ENCODE measurements at places on chromosomes 4 and X.

GRCh38 chrX:17072301-17072700 lies 125.8 kb downstream of the REPS2 start:
- no peak for DNase-seq

- DNase-seq = no peak
Measured at GRCh38 chr4:120557372-120557771, 365.2 kb downstream of the PRDM5 start.

DNA sequence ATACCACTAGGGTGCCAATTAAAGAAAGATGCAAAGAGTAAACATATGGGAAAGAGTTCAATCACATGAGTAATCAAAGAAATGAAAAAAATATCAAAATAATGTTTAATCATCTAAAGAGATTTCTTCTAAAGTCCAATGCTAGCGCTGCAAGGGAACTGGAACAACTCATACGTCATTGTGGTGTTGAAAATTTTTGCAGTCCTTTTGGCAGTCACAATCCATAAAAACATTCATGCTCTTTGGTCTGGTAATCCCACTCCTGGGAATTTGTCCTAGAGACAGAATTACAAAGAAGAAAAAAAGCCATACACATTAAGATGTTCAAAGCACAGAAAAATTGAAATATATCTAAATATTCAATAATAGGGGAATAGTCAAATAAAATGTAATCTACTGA lies 4.6 kb downstream of the P2RY4 start:
- DNase-seq = no peak

DNA sequence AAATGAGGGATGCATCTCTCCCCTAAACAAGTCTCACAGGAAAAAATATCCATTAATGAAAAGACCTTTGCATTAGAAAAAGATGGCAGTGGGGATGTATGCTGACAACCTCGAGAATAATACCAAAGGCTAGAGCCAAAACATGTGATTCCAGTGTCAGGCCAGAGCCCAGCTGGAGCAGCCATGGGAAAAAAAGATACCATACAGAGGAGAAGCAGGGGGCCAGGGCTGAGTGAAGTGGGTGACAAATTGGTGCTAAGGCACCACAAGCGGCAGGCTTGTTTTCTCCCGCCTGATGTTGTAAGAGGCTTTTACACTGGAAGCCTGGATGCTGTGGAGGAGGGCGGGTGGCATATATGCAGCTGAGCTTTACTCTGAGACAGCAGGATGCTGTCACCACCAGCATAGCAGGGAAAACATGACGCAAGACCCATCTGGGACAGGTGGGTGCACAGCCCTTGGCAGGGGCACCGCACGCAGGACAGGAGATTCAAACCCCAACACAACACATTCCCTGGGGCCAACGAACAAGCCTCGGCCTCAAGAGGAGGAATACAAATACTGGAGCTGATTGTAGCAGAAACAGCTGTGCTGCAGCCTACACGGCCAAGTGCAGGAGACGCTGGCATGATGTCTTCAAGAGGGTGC lies 91.9 kb downstream of the TSPAN5 start:
- DNase-seq = no peak

GRCh38 chr4:119209586-119209985 lies 2.9 kb upstream of the USP53 start:
- DNase-seq = no peak

- DNase-seq = no peak
Measured at GRCh38 chr4:185201977-185202962, 1.5 kb downstream of the CFAP97 start.

DNA sequence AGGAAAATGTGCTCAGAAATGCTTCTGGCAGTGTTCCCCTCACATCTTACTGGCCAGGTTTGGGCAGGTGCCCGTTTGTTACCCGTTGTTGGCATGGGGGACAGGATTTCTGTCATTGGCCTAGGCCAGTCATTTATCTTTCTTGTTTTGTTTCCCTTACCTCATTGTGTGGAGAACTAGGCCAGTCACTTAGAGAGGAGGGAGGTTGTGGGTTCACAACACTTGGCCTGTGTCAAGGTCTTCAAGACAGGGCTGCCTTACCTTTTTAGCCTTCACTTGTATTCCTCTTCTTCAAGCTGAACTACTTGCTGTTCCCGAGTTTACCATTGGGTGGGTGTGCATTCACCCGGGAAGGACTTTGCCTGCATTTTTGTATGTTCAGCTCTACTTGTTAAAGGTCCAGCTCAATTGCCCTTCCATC lies 17.7 kb downstream of the SNX25 start:
- no peak for DNase-seq

DNA sequence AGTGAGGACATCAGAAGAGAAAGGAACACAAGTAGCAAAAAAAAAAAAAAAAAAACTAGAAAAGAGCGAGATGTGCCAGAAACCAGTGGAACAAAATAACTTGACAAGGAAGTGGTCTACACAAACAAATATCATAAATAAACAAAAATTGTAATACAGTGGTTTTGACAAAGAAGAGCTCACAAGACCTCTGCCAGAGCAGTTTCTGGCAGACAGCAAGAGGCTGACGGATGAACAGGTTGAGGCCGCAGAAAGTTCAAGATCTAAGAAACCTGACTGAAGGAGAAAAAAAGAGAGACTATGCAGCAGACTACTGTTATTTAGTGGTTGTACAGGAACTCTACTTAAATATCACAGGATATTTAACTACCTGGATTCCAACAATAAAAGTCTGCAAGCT lies 66.2 kb downstream of the MAB21L2 start:
- DNase-seq = no peak

GRCh38 chr4:148141501-148141900 lies 300.7 kb downstream of the NR3C2 start:
- DNase-seq = no peak

- peak; percentile 75 for DNase-seq
Measured at GRCh38 chrX:110847334-110847733, 51.7 kb upstream of the CHRDL1 start.

DNA sequence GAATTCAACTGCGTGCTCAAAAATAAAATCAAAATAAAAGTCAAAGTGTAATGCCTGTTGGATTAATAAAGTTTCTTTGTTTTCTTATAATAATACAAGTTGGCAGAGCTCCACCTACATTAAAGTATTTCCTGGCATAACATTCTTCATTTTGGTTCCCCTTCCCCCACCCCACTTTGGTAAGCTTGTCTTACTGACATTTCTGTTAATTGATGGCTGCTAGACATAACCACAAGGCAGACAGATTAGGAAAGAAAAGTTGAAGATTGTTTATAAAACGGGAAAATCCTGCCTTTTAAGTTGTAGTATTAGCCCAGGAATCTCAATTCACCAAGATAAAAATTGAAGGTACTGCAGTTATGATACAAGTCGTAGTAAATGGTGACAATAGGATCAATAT lies 246.5 kb upstream of the RPS6KA3 start:
- DNase-seq = no peak

GRCh38 chr4:73259571-73260090 lies 1.0 kb upstream of the ANKRD17 start:
- no peak for DNase-seq

GRCh38 chrX:151984328-151984727 lies 9.9 kb upstream of the GABRE start:
- DNase-seq = no peak

DNA sequence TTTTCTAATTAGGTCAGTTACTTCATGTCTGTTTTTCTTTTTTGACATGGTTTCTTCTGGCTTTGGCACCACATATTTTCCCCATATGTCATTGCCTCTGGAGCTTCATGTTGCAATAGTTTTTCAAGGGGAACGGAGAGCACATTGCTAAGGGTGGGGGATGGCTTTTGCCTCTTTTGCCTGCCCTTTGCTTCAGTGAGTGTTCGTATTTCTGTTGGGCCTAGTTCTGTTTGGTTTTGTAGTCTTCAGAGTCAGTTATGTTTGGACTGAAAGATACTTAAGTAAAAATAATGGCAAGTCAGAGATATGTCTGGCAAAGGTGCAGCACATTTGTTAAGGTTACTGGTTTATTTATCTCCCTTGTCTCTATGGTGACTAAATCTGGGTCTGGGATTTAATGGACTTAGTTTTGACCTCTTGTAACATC lies 29.1 kb downstream of the FHL1 start:
- DNase-seq = no peak

- DNase-seq = no peak
Measured at GRCh38 chr4:165600959-165601683, 222.3 kb downstream of the CPE start.

GRCh38 chrX:108268434-108269080 lies 169.7 kb downstream of the COL4A6 start:
- DNase-seq = no peak

GRCh38 chr4:189228726-189229125 lies 711.9 kb upstream of the FRG1 start:
- no peak for DNase-seq

GRCh38 chr4:114005569-114006442 lies 26.4 kb upstream of the ARSJ start:
- no peak for DNase-seq

GRCh38 chr4:168707205-168707604 lies 210.4 kb downstream of the PALLD start:
- no peak for DNase-seq

DNA sequence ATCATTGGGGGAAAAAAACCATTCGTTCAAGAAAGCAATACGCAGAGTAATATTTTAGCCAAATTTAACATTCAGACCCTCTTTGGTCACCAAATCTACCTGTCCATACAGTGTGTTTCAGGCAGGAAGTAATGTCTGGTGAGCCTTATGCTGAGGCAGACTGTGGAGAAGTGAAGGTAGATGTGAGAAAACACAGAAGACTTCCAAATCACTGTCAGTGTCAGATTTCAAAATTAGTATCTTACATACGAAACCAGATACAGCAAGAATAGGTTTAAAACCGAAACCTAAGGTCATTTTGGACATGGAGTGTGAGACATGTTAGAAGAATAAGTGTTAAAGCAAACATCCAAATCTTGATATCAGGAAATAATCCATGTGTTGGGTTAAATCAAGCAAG lies 664.5 kb upstream of the HTR2C start:
- no peak for DNase-seq

DNA sequence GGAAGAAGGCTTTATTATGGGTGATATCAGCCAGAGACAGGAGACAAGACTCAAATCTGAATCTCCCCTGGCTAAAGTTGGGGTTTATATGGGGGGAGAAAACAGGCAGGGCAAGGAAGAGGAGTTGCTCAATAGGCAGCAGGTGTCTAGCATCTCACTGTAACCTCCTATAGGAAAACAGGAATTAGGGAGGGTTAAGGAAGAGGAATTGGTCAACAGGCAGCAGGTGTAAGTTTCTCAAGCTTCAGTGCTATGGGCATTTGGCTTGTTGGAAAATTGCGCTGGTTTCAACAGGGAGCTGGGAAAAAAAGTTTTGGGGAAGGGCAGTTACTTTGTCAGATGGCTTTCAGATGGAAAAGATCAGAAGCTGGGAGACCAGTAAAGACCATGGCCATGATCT lies 206.4 kb downstream of the NWD2 start:
- DNase-seq = no peak

DNA sequence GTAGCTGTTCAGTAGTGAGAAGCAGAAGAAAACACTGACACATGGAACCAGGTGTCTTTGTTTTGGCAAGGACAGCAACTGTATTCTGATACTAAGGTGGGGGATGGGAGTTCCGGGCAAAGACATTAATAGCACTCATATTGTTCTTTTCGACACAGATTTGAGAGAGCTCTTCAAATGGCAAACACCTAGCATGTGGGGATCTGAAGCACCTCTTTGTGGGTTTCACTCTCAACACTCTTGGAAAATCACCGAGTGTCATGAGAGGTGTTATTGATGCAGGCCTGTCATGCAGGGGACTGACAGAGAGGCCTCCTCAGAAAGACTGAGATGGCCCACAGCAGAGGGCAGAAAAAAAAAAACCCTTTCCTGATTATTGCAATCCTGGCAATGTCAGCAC lies 228.4 kb upstream of the VCX start:
- DNase-seq = no peak
